ENCODE measurements at places on chromosomes 1 and 21.
A peak's percentile ranks its signal among the peaks of the same experiment; 100 is the strongest.

DNA sequence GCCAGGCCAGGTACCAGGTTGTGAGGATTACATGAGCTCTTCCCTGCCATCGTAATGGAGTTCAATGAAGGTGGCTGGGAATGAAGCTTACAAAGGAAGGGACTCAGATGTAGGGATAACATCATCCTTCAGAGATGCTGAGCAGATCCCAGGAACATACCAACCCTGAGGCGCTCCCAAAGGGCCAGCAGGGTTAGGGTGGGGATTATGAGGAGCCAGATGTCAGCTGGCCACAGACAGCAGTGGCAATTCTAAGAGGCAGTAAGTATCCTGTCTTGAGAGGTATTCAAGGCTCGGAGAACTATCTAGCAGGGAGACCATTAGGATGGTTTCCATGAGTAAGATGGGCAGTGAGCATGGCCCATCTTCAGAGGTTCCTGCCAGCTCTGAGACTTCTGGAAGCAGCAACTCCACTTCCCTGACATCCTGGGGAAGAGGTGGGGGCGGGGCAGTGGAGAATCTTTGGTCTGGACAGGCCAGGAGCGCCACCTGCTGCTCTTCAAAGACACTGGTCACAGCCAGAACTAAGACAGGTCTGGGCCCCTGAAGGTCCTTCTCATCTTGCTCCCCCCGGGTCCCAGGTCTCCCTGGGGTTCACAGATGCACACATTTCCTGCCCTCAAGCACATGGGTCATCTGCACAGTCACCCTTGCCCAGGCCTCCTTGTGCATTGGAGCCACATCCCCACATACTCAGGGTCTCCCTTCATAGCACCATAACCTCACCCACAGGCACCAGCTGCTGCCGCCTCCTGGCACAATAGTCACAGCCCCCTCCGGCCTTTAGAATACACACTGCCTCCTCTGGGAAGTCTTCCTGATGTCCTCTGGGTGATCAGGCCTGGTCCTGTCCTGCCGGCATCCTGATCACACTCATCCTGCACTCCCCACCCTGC, 2.7 kb upstream of the SDC3 start:
- DNase-seq, result peak; percentile 77

- DNase-seq, result no peak
These were observed 37.4 kb upstream of the FAM131C start for GRCh38 chr1:16110884-16111283.

- no peak for DNase-seq
These were observed 156.0 kb upstream of the TIAM1 start for GRCh38 chr21:31500071-31500470.

GRCh38 chr1:47474278-47475193, 36.7 kb downstream of the FOXD2 start:
- no peak for DNase-seq

- peak; percentile 50 for DNase-seq
These were observed 2.5 kb downstream of the KIF21B start for GRCh38 chr1:201020721-201021629.

DNA sequence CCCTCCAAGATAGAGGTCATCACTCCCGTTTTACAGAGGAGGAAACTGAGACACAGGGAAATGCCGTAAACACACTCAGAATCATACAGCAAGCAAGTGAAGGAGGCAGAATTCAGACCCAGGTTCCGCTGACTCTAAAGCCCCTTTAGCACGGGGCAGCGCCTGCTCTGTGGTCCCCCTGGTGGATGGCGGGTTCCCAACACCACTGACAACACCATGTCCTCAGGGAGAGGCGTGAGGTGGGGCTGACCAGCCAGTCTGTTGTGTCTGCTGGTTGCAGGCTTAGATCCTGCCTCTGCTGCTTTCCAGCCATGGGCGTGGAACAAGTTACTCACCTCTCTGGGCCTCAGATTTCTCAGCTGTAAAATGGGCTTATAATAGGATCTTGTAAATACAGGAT, 617.3 kb downstream of the MATN1 start:
- peak; percentile 22 for DNase-seq

DNA sequence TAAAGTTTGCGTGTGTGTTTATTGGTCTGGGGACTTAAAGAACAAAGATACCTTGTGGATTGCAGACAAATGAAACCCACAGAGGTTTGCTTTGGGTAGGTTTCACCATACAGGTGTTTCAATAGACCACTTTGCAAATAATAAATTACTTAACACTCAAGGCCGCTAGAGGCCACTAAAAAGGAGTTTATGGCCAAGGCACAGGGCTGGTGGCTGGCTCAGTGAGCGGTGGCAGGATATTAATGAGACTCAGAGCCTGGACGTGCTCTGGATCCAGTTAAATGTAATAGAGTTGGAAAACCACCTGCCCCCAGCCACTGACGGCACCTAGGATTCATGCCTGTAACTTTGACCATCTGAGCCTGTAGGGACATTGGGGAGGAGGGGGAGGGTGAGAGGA, 44.5 kb downstream of the LRRC38 start:
- no peak for DNase-seq

DNA sequence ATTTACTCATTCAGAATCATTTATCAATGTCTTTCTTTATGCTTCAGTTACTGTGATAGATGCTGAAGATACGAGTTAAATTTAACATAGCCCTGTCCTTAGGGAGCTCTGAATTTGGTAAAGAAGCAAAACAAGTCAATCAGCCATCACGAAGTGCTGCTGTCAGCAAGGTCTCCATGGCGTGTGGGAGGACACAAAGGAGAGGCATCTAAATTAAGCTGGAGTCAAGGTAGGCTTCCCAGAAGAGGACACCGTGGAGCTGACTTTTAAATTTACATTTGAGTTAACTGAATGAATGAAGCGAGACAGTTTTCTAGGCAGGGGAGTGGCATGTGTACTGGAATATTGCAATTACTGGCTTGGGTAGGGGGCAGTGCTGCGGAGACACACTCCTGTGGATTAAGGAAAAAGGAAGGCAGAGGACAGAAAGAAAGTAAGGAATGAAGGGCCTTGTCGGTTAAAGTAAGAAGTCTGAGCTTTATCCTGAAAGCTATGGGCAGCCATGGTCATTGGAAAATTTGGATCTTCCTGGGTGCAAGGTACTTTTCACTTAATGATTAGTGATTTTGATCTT, 41.3 kb upstream of the C1orf87 start:
- DNase-seq, result no peak

DNA sequence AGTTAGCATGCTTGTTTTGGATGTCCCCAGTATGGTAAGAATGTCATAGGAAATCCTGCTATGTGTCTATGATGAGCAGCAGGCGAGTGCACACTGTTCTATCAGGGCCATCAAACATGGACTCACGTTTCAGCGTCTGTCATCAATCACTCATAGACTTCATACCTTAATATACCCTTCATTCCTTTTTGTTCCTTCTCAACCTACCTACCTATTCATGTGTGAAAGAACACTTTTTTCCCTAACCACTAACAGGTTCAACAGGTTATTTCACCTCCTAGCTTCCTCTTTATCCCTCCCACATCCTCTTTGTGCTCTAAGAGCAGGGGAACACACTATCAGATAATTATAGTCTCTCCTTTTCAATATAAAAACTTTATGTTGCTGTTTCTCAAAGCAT, 300.6 kb downstream of the TM2D1 start:
- DNase-seq, result no peak

- peak; percentile 38 for DNase-seq
These were observed 59.1 kb upstream of the ZNF648 start for GRCh38 chr1:182120411-182121258.

DNA sequence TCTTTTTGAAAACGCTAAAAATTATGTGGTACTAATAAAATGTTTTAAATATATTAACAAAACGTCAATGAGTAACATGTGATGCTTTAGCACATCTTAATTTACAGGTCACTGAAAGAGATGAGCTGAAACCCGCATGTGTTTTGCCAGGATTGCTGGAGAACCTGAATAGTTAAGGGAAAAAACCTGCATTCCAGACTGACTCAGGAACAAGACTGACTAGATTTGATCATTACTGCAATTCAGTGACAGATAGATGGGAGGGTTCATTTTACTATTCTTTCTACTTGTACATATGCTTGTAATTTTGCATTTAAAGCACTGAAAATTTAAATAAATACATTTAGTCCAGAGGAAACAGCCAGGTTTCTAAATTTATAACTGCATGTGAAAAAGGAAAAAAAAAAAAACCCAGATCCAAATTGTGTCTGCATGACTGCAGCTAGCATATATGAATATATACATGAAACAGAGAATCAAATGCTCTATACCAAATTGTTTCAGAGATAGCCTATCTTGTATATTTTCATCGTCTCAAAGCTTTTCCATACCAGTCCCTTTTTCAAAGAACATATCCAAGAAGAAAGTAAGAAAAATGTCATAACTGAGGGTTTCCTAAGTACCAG, 71.7 kb downstream of the APP start:
- DNase-seq, result no peak

DNA sequence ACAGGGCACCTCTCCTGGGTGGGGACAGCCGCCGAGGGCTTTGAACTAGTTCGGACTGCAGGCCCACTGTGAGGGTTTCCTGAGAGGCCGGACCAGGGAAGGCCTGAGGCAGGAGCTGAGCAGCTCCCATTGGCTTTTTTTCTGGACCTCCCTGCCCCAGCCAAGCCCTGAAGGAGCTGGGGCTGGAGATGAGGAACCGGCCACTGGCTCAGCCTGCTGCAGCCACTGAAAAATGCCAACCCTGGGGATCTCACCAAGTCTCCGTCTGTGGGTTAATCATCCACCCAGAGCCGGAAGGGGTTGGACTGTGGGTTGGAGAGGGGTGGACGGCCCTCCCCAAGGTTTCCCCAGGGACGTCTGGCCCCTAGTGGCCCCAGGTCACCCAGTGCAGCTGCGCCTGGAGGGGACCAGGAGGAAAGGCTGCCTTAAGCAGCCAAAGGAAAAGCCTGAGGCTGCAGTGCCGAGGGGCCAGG, 2.5 kb downstream of the VWA1 start:
- DNase-seq, result no peak

DNA sequence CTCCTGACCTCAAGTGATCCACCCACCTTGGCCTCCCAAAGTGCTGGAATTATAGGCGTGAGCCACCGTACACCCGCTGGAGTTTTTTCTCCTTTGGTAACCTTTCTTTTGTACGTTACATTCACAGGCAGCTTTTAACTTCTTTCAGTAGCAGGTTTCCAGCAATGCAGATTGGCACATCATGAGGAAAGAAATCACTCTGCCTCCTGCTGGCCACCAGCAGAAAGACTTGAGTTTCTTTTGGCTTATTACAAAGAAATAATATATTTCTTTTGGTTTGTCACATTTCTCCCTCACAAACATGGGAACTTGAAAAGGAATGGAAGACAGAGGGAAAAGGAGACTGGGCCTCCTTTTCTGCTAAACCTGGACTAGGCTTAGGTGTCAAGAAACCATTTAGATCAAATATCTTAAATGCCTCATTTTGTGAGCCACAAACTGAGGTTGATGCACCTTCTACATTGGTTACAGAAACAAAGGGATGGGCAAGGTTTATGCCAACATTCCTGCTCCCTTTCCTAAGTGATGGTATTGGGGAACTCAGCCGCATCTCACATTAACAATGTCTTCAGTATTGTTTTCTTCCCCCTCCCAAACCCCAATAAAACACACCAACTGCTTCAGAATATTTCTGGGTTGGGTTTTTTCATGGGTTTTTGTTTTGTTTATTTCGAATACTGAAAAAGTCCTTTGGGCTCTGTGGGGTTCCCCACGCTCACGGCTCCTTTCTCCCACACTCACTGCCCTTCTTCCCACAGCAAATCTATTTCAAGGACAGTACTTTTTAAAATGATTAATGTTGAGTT, 7.7 kb downstream of the ENSA start:
- DNase-seq, result peak; percentile 81

Measured in iris pigment epithelial cell (primary cell).